ENCODE measurements at places on chromosomes 5 and 9.
A peak's percentile ranks its signal among the peaks of the same experiment; 100 is the strongest.

- DNase-seq: no peak
Observed at GRCh38 chr5:26388976-26389375, 649.4 kb downstream of the CDH9 start.

DNA sequence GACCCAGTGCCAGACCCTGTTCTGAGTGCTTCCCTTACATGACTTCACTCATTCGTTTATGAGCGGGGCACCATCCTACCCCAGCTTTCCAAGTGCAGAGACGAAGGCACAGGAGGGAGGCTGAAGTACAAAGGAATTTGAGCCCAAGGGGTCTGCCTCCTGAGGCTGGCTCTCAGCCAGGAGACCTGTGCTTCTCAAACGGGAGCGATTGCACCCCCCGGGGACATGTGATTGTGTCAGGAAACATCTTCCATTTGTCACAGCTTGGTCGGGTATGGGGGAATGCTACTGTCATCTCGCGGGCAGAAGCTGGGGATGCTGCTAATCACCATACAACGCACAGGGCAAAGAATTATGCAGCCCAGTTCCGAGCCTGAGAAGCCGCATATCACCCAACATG is 23.9 kb downstream of the ADCY2 start:
- no peak for DNase-seq

GRCh38 chr9:122370303-122370702 is 521 bp upstream of the PTGS1 start:
- DNase-seq: no peak

DNA sequence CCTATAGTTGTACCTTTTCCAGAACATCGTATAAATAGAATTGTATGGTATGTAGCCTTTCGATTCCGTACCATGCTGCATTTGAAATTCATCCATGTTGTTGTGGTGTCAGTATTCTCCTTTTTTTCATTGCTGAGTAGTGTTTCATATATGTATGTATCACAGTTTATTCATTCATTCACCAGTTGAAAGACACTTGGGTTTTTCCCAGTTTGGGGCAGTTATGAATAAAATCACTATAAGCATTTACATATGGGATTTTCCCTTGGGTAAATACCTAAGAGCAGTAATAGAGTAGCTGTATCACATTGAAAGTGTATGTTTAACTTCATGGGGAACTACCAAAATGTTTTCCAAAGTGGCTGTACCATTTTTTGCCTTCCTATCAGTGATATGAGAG is 16.1 kb upstream of the FKTN start:
- DNase-seq: no peak

DNA sequence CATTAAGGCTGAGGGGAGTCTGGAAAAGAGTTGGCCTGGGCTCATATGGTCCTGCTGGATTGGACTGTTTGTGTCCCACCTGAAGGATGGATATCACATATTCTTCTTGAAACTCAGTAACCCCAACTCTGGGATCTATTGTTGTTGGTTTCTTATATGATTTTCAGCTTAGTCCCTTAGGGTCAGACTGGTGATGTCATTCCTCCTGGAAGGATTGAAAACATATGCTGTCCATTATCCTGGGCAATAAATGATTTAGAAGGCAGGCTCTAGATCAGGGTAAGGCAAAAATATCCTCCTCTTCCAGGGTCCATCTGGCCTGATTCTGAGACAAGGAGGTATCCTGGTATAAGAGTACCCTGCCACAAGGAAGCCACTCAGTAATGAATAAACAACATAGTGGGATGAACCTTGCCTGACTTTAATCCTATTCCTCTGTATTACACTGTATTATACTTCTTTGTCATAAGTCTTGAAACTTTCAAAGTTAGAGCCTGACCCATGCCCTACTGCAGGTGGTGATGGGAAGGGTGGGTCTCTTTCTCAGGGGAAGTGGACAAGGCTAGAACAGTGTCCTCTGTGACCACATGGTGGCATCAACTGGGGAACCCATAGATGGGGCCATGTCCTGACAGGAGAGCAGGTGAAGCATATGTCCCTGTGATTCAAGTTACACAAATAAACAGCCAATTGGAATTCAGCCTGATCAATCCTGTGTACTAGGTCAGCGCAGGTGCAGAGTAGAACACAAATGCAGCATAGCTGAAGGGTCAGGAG is 454.4 kb upstream of the TRPC7 start:
- DNase-seq: no peak

GRCh38 chr5:41856644-41857491 is 13.4 kb downstream of the OXCT1 start:
- DNase-seq: peak; percentile 53

DNA sequence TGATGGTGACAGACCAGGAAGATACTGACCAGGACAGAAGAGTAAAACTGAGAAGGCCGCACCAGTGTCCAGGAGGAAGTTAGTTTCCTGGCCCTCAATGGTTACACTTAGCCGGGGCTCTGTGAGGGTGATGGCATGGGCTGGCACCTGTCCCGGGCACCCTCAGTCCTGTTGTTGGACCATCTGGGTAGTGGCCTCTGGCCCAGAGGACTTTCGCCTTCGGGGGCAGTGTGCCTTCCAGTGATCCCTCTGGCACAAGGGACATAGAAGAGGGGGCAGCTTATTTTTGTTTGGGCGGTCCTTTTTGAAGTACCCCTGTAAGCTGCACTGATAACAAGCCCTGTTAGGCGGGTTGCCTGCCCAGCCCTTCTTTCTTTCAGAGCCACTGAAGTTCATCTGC is 1108.6 kb downstream of the TAF11L14 start:
- no peak for DNase-seq

GRCh38 chr9:74528207-74528606 is 31.1 kb downstream of the RORB start:
- DNase-seq: no peak

GRCh38 chr5:88049737-88050136 is 218.9 kb downstream of the TMEM161B start:
- DNase-seq: no peak

DNA sequence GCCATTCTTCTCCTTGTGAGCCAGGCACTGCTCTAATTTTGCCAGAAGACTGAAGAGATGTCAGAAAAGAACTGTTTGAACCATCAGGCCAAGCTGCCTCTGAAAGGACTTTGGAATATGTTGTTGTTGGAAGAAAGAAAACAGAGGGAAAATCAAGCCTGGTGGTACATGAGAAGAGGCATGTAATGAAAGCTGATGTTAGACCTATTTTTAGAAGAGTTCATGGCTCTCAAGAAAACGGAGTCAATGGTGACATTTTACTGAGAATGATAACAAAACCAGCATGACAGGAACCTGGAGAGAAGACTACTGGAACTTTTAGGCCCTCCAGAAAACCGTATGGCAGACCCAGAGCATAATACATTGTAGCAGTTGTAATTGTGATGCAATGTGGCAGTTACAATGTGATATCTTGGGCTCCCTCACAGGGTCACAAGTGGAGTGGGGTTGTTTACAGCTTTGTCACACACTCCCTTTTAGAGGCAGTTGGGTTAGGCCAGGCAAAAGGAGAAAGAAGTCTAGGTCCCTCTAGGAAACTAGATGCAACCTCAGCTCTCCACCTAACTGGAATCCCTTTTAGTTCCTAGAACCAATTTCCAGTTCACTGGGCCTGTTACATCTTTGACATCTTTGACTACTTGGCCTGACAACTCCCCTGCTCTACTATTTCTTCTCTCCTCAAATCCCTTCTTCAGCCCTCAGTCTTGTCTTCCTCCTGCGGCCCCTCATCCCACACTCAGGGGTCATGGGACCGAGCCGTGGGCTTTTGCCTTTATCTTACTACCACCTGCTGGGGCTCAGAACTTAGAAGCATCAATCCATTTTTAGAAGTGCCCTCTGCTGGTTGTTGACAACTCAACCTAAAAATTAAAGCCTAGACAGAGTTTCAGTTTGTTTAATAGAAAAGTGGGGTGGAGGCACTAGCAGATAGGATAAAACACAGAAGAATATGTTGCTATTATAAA is 61.2 kb upstream of the JAK2 start:
- DNase-seq: no peak

- no peak for DNase-seq
Observed at GRCh38 chr5:101675510-101676219, 620.4 kb downstream of the SLCO4C1 start.

- no peak for DNase-seq
Observed at GRCh38 chr5:179237770-179238627, 107.3 kb downstream of the ADAMTS2 start.

GRCh38 chr5:73792687-73793320 is 166.8 kb downstream of the ARHGEF28 start:
- DNase-seq: peak; percentile 62

DNA sequence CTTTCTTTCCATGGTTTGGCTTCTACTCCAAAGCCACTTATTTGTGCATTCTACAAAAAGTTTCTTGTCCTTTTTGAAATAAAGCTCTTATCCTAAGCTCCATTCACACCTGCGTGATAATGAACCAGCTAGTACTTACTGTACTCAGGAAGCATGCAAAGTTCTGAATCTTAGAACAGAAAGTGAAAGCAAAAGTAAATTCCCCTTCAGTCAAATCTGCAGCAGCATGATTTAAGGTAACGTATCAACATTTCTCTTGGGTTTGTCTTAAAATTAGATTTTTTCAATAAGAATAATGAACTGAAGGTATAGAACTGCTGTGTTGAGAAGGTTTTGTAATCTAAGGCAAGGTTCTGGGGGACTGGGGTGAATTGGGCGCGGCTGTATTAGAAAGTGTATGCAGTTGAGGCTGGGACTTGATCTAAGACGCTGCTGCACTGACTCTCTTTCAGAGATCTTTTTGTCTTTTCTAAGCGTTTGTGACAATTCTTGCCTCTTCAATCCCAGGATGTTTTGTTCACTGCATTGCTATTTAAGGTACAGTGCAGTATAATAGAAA is at the start of gene ERAP2:
ERAP2 (plus strand) TSS at position 209 of the 559 bp plus-strand sequence. CDS start 3,186 bp downstream, outside the sequence.
- DNase-seq: no peak

- DNase-seq: no peak
Observed at GRCh38 chr9:19985081-19985480, 196.2 kb upstream of the SLC24A2 start.

GRCh38 chr5:39198127-39198526 is 21.2 kb downstream of the FYB1 start:
- DNase-seq: no peak
